ENCODE measurements at places on chromosomes 16 and 17. TPM values are rescaled to one million over a fixed set of nuclear protein-coding genes. Genes with fewer than 3 reads are reported as not detected.

DNA sequence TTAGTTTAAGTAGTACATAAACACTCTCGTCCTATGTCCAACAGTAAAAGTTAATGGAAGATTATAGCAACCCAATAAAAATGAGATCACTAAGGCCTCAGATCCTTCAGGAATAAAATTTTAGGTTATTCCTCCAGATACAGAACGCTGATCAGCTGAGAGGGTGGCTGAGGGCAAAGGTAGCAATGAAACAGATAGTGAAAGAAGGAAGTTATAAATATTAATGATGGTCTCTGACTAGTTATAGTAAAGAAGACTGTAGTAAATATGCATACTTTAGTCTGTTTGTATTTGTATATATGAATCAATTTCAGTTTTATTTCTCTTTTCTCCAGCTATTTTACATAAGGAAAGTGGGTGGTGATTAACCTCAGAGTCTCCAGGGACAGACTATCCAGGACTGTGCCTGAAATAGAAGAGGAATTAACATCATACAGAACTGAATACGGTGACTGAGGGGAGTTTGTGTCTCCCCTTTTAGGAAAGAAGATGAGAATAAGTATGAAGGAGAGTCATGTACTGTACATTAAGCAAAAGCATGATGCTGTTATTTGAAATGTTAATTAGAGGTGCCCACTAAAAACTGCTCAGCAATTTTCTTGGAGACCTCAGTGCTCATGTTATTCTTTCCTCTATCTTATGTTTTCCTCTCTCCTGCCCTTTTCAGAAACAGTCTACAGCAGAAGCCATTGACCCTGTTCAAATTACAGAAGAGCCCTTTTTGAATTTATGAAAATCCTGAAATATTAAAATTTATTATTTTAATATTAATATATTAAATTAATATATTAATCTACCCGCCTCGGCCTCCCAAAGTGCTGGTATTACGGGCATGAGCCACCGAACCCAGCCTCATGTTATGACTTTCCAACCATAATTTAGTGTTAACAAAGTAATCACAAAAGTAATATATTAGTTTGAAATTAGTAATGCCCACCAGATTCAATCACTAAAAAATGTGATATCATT, 36.5 kb upstream of the DHRS7B start:
- DNase-seq, result no peak

- DNase-seq, result peak; percentile 49
These were observed 935 bp downstream of the USP32 start for GRCh38 chr17:60390925-60391470.

DNA sequence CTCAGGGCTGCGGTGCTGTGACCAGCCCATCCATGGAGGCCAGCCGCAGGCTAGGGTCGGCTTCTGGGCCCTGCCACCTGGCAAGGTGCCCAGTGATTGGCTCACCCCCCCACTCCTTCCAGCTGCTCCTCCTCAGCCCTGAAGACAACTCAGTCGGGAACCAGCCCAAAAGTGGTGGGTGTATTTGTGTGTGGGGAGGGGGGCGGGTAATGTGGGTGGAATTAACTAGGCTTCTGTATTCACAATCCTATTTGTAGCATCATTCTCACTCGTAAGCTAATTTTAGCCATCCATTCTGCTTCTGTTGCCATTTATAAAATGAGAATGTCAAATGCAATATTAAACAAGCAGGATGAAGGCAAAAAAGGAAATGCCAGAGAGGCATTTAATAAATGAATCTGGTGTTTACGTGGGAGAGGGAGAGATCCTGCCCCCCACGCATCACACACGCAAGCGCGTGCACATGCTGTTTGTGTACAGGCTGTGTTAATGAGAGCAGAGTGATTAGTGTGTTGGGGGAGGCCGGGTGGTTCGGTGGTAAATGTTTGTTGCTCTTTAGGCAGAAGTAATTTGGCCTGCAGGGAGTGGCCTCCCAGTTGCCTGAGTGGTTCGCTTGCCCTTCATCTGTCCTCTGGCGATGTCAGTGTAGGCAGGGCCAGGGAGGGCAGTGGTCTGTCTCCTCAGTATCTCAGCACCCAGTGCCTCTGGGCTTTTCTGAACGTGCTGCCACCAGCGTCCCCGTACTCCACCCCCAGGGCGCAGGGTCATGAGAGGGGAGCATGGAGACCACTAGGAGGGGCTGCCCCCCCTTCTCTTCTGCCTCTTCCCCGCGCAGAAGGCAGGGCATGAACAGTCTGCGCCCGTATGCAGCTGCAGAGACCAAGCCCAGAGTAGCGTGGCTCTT, 140.1 kb downstream of the CCDC182 start:
- peak; percentile 56 for DNase-seq

DNA sequence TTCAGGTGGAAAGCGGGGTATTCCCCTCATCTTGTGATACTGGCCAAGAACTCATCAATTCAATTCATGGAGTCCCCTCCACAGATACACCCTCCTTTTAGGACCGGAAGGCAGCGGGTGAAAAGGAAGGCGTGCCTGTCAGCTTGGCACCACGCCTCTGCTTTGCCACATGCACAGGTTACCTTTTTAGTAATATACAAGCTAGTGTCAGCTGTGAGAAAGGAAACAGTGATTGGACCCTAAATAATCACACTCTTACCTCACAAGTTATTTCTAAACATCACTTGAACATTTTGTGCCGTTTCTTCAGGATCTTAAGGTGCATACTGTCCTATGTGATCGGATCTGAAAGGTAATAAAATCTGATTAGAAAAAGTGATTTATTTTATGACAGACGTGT, 15.7 kb downstream of the ZDHHC7 start:
- DNase-seq, result peak; percentile 61

- no peak for DNase-seq
These were observed 34.8 kb upstream of the PEMT start for GRCh38 chr17:17626151-17626805.

- DNase-seq, result peak; percentile 80
These were observed 301.2 kb downstream of the SEC14L1 start for GRCh38 chr17:77441940-77442339.

GRCh38 chr16:11320170-11320569, 25.1 kb upstream of the RMI2 start:
- DNase-seq, result no peak

DNA sequence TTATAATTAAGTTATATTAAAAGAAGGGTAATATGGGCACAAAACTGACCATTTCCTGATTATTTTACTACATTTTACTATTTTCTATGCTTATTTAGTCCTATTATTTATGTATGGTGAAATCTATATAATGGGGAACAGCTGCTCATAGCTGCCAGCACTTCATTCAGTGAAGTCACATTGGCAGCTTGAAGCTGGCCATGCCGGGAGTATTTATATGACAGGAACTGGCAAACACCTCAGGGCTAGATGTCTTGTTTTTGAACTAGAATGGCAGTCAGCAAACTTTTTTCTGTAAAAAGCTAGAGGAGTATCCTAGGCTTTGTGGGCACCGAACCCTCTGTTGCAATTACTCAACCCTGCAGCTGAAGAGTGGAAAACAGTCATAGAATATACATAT, 104.1 kb downstream of the CDH13 start:
- DNase-seq, result no peak

- DNase-seq, result peak; percentile 72
These were observed 709 bp downstream of the STAT5A start for GRCh38 chr17:42288803-42289610.

DNA sequence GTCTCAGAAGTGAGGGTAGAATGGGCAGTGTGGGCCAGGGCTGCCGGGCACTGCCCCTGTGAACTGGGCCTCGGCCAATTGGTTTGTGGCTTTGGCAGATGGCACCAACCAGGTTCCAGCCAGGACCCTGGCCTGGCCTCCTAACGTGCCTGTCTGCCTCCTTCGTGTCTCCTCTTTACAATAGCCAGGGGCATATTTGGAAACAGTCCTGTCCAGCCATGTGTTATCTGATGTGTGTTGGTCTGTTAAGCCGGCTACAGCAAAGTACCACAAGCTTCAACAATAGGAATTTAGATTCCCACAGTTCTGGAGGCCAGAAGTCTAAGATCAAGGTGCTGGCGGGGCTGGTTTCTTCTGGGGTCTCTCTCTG, 14.6 kb downstream of the CRISPLD2 start:
- no peak for DNase-seq

DNA sequence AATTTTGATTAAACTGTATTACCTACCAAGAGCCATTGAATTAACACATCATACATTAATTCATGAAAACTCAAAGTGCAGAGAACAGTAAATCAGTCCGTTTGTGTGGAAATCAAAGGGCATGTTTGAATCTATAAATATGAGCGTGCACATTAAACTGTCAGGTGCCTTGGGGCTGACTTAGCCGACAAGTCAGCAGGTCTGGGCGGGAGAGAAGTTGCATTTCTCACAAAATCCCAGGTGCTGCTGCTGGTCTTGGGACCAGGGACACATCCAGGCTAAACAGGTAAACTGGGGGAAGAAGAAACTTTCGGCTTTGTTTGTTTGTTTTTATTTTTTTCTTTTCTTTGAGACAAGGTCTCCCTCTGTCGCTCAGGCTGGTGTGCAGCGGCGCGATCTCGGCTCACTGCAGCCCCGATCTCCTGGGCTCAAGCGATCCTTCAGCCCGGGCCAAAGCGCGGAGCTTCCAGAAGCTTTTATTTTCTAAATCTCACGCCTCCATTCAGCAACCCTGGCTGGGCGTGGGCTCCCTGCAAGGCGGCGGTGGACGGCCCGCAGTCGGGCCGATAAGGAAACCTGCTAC, 213.9 kb downstream of the MRTFB start:
- DNase-seq, result peak; percentile 80

DNA sequence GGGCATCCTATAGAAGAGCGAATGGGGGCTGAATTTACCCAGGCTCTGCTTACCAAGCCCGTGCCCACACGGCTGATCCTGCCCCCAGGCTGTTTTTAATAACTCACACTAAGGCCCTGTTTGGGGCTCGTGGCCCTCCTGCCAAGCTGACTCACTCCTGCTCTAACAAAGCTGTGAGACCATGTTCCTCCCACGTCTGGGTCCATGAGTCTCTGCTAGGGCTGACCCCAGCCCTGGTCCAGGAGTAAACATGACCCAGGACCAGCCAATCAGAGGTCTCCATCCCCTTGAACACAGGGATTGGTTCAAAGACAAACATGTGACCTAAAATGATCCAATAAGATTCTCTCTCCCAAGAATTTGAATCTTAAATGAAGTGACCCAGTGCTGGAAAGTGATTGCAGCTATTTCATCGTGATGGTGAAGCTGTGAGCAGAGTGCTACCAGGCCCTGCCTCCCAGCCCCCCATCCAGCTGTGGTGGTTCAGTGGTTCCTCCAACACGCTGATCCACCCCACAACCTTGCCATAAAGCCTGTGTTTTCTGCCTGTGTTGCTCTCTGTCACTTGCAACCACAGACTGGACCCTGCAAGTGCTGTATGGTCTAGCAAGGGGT, 57.2 kb downstream of the C16orf82 start:
- DNase-seq, result no peak

GRCh38 chr17:77676237-77676661, 282.3 kb upstream of the TNRC6C start:
- no peak for DNase-seq

DNA sequence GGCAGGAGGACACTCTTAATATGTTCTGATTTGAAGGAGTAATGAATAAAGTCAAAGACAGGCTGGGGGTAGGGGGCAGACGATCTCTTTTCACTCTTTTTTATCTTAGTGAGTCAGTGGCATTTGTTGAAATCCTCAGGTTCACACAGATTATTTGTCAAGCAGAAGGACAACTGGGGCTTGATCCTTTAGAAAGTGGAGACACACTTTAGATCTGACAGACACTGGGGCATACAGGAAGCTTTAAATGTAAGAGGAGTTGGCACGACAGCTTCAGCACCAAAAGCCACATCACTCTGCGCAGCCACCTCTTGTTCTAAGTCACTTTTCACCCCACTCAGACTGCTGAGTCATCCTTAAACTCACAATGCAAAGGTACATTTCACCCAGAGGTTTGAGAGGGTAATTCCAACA, 121.5 kb downstream of the STXBP4 start:
- peak; percentile 73 for DNase-seq

DNA sequence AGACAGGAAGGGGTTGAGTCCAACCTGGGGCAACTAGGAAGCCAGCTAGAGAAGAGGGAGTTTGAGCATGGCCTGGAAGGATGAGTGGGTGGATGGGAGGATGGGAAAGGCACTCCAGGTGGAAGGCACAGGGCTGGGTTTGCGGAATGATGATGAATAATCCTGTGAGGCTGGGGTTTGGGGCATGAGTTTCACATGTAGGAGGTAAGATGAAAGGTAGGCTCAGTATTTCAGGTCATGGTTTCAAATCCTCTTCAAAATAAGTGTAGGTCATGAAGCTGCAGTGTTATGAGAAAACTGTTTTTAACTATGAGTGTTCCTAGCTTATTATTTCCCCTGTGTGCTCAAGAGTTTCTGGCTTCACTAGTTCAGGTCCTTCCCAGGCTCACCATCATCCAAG, 130.3 kb downstream of the SKAP1 start:
- DNase-seq, result peak; percentile 20

- DNase-seq, result peak; percentile 54
These were observed 12.4 kb upstream of the CCR7 start for GRCh38 chr17:40577611-40578065.

GRCh38 chr16:22077700-22078313, 14.5 kb upstream of the VWA3A start:
- peak; percentile 85 for DNase-seq

DNA sequence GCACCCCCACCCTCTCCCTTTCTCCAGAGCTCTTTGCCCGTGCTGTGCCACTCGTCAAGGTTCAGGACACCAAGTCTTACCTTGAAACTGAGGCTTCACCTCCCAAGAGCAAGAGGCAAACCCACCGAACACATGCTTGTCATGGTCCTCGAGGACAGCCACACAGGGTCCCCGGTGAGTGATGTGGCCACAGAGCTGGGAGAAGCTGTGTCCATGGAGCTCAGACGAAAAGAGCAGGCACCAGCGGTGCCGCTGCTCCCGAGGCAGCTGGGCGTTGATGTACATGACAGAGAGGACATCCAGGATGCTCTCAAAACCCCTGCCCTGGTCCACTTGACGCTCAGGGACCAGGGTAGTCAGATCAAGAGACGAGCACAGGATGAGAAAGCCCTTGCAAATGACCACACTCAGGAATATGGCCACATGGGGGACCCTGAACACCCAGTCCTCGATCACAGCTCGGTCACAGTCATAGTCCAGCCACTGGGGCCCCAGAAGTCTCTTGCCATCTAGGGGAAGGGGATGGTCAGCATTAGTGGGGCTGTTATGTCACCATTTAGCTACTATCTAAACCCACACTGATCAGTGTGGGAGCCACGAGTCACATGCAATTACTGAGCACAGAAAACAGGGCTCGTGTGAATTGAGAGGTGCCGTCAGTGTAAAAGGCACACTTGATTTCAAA, 17.8 kb downstream of the MEAK7 start:
- DNase-seq, result no peak

Gene SLC38A7
- total RNA-seq, result 4.5 TPM

Gene ABCA3
- total RNA-seq, result 6.0 TPM

Gene HYDIN
- total RNA-seq, result 0.32 TPM

Gene KCNJ18
- total RNA-seq, result not detected

Gene ST6GALNAC2
- total RNA-seq, result 0.32 TPM

Gene TEPSIN
- 20.3 TPM for total RNA-seq

Gene NAA38
- 64.7 TPM for total RNA-seq

Gene ARL2BP
- 11.1 TPM for total RNA-seq
